Stimulated activated CD4-positive, alpha-beta T cell treated with anti-CD3 and anti-CD28 coated beads, Interleukin-4, amount 100 ng/mL, for 4 hours (primary cell): ENCODE measurements at places on chromosomes 2 and 18.

- no peak for DNase-seq
Observed at GRCh38 chr2:235850771-235851551, 317.2 kb downstream of the GBX2 start.

DNA sequence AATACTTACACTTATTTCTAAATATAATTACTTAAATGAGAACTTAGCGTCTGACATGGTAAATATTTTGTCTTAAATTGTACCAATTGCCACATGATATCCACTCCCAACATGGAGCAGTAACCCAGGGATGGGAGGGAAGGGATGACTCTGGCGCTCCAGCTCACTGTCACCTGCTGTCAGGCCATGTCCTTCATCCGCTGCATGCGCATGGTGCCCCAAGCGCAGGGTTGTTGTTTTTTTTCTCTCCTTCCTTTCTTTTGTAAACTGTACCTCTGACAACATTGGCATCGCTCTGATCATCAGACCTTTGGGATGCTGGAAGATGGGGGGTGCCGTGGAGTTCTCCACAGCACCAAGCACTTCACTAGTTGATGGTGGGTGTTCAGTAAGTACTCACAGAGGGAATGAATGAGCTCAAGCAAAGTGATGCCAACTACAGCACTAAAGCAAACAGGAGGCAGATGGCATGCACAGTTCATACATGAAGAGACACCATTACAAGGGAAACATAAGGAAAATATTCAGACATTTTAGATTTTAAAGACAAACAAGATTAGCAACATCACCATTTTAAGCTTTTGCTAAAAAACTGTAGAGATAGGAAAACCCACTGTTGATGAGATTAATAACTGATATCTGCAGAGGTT is 247.8 kb downstream of the GBX2 start:
- no peak for DNase-seq

DNA sequence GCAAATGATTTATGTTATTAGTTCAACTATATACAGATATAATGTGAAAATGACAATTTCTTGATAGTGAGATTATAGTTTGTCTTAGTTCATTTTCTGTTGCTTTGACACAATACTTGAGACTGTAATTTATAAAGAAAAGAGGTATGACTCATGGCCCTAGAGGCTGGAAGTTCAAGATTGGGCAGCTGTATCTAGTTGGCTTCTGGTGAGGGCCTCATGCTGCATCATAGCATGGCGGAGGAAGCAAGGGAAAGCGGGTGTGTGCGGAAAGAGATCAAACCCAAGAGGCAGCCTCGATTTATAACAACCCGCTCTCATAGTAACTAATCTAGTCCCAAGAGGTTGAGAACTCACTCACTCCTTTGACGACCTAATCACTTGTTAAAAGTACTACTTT is 11.4 kb downstream of the PLEKHA3 start:
- DNase-seq = no peak

DNA sequence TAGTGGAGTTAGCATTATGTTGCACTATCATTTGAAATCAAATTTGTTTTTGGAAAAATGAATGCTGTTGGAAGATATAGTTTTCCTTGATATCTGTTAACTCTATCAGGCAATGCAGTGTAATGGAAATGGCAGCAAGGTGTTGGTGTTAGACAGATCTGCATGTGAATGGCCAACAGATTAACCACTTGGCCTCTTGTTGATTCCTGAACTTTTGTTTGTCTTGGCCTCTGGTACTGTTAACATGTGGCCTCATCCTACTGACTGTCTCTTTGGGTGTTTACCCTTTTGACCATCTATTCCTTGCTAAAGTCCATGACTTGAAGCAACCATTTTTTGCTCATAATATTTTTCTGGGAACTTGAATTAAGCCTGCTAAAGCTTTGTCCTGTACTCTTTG is 110.2 kb upstream of the CDH2 start:
- no peak for DNase-seq
